ENCODE measurements at places on chromosomes 12 and 14.

GRCh38 chr14:91108941-91109611, 4.8 kb upstream of the DGLUCY start:
- H3K36me3 ChIP-seq: no peaks in the 10 kb centered on the region
- no peaks in the 10 kb centered on the region for H3K27me3 ChIP-seq
- peak overlapping the region; percentile 36 for H3K4me3 ChIP-seq
- H3K27ac ChIP-seq: peak overlapping the region; percentile 19

DNA sequence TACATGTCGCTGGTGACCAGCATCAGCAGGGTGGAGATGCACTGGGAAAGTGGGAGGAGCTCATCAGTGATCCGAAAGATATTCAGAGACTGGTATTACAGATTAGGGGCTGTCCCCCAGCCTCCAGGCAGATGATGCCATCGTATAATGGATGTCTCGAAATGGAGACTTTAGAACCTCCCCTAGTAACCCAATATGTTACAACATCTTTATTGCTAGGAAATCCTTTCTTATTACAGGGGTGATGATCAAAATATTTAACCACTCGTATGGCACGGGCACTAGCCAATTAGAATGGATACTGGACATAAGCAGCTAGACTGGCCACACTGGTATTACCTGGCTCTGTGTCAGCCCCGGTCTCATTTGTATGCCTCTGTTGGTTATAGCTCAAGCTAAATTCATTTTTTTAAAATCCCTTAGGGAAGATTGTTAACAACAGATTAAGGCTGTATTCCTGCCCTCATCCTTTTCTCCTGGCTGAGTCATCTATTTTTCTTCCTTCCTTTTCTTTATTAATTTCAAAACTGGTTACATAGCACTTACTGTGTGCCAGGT, 10.8 kb upstream of the CEBPE start:
- no peak for DNase-seq
- H3K4me3 ChIP-seq: no peak overlapping the region

GRCh38 chr12:80406253-80406652, 37.8 kb upstream of the PTPRQ start:
- DNase-seq: no peak
- no peak overlapping the region for H3K27ac ChIP-seq
- H3K4me1 ChIP-seq: peaks cover under 1% of the 10 kb centered on the region
- H3K36me3 ChIP-seq: no peaks in the 10 kb centered on the region
- no peaks in the 10 kb centered on the region for H3K27me3 ChIP-seq

GRCh38 chr14:89549381-89550125, 132.5 kb upstream of the FOXN3 start:
- DNase-seq: no peak
- H3K4me1 ChIP-seq: no peaks in the 10 kb centered on the region
- no peaks in the 10 kb centered on the region for H3K27me3 ChIP-seq
- H3K4me3 ChIP-seq: no peak overlapping the region
- H3K36me3 ChIP-seq: no peaks in the 10 kb centered on the region

DNA sequence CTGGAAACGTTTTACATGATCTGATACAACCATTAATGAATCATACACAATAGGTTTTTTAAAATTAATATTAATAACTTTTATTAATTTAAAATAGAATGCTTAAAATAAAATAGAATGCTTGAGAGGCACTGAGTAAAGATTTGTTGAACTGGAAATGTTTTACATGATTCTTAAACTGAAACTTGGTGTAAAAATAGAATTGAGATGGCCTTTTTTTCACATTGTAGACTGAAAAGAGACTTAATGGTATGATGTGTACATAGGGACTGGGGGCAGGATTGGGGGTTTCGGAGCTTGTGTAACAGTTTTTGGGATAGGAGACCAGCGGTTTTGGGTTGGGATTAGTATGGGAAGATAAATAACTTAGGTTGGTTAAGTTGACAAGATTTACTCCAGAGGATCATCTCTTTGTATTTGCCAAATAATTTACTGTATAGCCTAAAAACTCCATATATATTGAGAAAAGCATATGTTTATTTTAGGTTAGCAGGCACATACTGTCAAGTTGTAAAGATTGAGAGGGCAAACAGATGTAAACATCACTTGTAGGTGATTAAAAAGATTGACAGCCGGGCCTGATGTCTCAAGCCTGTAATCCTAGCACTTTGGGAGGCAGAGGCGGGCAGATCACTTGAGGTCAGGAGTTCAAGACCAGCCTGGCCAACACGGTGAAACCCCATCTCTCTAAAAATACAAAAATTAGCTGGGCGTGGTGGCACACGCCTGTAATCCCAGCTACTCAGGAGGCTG, 2.0 kb upstream of the ZNF410 start:
- DNase-seq: no peak
- H3K27ac ChIP-seq: no peak overlapping the region
- no peak overlapping the region for H3K4me3 ChIP-seq
- no peaks in the 10 kb centered on the region for H3K36me3 ChIP-seq

DNA sequence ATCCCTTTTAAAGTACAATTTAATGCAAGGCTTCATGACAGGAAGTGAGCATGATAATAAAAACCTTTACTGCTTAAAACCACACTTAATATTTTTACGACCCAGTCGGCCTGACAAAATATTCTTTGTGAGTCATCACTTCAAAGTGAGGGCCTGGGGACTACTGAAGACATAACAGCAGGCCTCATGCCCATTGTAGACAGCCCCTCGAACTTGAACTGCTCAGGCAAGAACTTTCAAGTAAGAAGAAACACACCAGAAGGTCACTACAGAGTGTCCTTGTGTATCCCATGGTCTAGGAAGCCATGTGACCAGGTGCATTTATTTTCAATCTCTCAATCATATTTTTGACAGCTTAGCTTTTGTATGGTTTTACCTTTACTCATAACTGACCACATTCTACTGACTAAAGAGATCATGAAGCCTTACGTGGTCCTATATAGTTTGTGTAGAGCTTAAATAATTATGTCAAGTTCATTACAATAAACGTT, 61.4 kb upstream of the MANSC4 start:
- H3K4me3 ChIP-seq: no peak overlapping the region
- H3K27me3 ChIP-seq: no peaks in the 10 kb centered on the region
- H3K27ac ChIP-seq: no peak overlapping the region
- H3K36me3 ChIP-seq: no peaks in the 10 kb centered on the region
- DNase-seq: no peak

- H3K36me3 ChIP-seq: no peaks in the 10 kb centered on the region
- H3K27ac ChIP-seq: no peak overlapping the region
- no peaks in the 10 kb centered on the region for H3K27me3 ChIP-seq
- H3K4me1 ChIP-seq: no peaks in the 10 kb centered on the region
- H3K4me3 ChIP-seq: no peak overlapping the region
These were observed 192.3 kb downstream of the BCAT1 start for GRCh38 chr12:24756479-24757024.

DNA sequence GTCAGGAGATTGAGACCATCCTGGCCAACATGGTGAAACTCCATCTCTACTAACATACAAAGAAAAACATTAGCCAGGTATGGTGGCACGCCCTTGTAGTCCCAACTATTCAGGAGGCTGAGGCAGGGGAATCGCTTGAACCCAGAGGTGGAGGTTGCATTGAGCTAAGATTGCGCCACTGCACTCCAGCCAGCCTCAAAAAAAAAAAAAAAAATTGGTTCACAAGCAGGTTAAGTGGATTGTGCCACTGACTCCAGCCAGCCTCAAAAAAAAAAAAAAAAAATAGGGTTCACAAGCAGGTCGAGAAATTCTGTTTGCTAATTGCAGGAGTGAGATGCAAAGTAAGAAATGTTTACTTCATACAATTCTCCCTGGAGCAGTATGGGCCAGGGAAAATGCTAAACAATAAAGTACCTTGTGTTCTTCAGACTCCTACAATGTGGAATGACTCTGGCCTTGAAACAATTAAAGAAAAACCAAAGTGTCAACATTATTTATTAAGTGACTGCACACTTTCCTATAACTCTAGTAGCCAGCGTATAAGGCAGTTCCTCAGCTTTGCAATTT, 6.1 kb downstream of the EDDM3B start:
- H3K4me3 ChIP-seq: no peak overlapping the region
- H3K36me3 ChIP-seq: no peaks in the 10 kb centered on the region
- DNase-seq: no peak
- H3K4me1 ChIP-seq: no peaks in the 10 kb centered on the region
- H3K27ac ChIP-seq: no peak overlapping the region
- no peaks in the 10 kb centered on the region for H3K27me3 ChIP-seq

DNA sequence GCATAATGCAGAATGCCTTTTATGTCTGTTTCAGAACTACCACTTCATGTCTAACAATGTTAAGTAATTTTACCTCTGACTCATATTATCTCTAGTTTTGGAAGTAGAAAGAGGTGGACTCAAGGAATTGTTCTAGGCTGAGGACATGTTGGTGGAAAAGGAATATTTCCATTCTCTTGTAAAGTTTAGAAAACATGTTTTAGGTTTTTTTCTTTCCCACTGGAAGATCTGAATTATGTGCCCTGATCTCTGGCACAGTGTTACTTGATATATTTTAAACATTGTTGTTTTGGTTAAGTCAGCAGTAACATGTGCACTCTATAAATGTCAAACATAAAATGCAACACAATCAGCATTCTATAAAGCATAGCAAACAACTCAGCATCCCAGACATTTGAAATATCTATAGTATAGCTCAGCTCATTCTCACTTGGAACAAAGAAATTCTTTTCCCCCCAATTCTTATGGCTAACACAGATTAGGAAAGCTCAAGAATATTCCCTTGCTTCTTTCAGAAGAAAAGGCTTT, 202.3 kb downstream of the STXBP6 start:
- DNase-seq: no peak
- H3K4me3 ChIP-seq: no peak overlapping the region
- H3K27me3 ChIP-seq: no peaks in the 10 kb centered on the region

GRCh38 chr12:3728686-3729085, 24.2 kb downstream of the CRACR2A start:
- H3K27ac ChIP-seq: no peak overlapping the region
- H3K27me3 ChIP-seq: no peaks in the 10 kb centered on the region
- DNase-seq: no peak

GRCh38 chr12:34188974-34189373, 166.7 kb downstream of the ALG10 start:
- no peaks in the 10 kb centered on the region for H3K4me1 ChIP-seq
- no peak overlapping the region for H3K27ac ChIP-seq
- DNase-seq: no peak
- H3K36me3 ChIP-seq: no peaks in the 10 kb centered on the region

GRCh38 chr14:34368115-34368970, 93.7 kb downstream of the SPTSSA start:
- H3K27me3 ChIP-seq: no peaks in the 10 kb centered on the region
- H3K4me3 ChIP-seq: no peak overlapping the region
- H3K36me3 ChIP-seq: no peaks in the 10 kb centered on the region
- DNase-seq: no peak
- H3K27ac ChIP-seq: no peak overlapping the region

GRCh38 chr14:28542040-28542439, 224.5 kb upstream of the FOXG1 start:
- H3K36me3 ChIP-seq: no peaks in the 10 kb centered on the region
- no peaks in the 10 kb centered on the region for H3K4me1 ChIP-seq
- H3K4me3 ChIP-seq: no peak overlapping the region
- DNase-seq: no peak

DNA sequence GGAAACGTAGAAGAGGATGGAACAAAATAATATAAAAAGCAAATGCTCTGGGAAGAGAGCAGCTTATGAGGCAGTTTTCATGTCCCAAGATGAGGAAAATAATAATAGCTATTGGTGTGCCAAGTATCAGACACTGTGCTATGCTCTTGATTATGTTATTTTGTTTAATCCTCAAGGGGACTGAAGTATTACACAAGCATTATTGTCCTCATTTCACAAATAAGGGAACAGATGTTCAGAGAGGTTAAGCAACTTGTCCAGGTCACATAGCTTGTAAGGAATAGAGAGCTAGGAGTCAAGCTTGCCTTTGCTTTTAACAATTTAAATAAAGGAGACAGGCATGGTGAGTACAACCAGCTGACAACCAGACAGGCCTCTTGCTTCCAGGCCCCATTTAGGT, 26.9 kb upstream of the LTBP2 start:
- no peaks in the 10 kb centered on the region for H3K36me3 ChIP-seq
- H3K4me3 ChIP-seq: no peak overlapping the region
- H3K27me3 ChIP-seq: no peaks in the 10 kb centered on the region
- H3K4me1 ChIP-seq: peaks cover 65% of the 10 kb centered on the region
- H3K27ac ChIP-seq: no peak overlapping the region

DNA sequence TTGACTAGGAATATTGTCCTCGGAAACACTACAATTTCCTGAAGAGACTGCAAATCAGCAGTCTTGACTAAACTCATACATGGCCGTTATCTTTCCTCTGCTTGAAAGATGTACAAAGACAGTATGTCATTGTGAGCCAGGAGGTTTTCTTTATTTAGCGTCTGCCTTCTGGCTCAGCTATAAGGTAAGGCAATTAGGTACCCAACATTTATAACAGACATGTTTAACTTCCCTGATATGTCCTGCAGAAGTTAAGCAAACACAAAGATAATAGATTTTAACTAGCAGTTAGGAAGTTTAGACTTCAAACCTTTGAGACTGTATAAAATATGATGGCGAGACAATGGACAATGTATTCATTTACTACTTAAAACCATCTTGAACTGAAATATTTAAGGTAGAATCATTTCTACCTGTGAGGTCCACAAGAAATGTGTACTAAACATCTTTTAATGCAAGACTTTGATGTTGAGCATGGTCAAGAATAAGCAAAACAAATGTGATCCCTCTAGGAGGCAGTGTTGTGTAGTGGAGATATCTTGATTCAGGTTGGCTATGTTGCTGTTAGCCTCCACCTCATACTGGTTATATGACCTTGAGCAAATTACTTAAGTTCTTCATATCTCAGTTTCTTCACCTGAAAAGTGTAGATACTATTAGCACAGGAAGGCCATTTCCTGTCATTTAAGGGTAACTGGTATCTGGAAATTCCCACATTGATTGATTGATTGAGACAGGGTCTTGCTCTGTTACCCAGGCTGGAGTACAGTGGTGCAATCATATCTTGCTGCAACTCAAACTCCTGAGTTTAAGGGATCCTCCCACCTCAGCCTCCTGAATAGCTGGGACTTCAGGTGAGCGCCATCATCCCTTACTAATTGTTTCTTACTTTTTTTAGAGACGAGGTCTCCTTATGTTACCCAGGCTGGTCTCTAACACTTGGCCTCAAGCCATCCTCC, 96.3 kb upstream of the EEA1 start:
- DNase-seq: no peak
- no peaks in the 10 kb centered on the region for H3K4me1 ChIP-seq
- no peaks in the 10 kb centered on the region for H3K27me3 ChIP-seq
- no peaks in the 10 kb centered on the region for H3K36me3 ChIP-seq
- H3K4me3 ChIP-seq: no peak overlapping the region
- no peak overlapping the region for H3K27ac ChIP-seq

GRCh38 chr12:100101000-100101399, 41.7 kb downstream of the BLTP3B start:
- H3K36me3 ChIP-seq: peaks cover 18% of the 10 kb centered on the region
- no peaks in the 10 kb centered on the region for H3K4me1 ChIP-seq
- no peak overlapping the region for H3K4me3 ChIP-seq
- no peak overlapping the region for H3K27ac ChIP-seq

DNA sequence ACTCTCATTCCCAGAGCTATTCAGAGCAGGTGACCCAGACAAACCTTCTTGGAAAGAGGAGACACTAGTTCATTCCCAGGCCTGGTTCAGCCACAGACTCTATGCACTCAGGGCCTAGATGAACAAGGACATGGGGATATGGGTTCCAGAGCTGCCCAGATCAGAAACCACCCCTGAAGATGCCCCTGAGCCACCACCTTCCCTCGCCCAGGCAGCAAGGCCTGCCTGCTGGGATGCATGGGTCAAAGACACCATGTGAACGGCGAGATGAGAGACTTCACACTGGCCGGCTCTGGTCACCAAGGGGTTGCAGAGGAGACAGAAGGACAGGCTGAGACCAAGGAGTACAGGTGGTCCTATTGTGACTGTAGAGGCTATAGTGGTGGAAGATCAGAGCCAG, 4.1 kb downstream of the SERPINA12 start:
- no peaks in the 10 kb centered on the region for H3K27me3 ChIP-seq
- no peaks in the 10 kb centered on the region for H3K4me1 ChIP-seq
- no peak overlapping the region for H3K4me3 ChIP-seq
- H3K36me3 ChIP-seq: no peaks in the 10 kb centered on the region

Measured in thoracic aorta (tissue), 2 donors.